ENCODE measurements at places on chromosomes 12 and 14.

DNA sequence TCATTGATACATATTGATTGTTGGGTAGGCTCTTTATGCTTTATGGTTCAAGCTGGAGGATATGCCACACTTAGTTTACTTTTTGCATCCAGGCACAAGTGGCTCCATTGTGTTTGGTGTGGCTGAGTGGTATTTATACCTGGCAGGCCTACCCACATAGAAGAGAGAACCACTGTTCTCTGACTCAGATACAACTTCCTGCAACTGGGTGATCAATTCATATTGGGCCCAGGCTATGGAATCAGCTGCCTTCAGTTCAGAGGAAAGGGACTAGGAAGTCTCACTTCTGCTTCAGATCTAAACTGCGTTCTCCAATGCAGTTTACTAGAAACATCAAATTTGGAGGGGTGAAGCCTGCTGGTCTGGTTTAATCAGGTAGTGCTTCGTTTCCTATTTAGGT is 49.8 kb upstream of the LRRK2 start:
- DNase-seq: no peak

DNA sequence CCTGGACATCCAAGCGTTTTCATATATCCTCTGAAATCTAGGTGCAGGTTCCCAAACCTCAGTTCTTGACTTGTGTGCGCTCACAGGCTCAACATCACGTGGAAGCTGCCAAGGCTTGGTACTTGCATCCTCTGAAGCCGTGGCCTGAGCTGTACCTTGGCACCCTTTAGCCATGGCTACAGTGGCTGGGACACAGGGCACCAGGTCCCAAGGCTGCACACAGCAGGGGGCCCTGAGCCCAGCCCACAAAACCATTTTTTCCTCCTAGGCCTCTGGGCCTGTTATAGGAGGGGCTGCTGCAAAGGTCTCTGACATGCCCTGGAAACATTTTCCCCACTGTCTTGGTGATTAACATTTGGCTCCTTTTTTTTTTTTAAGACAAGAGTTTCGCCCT is 11.6 kb upstream of the FAM177A1 start:
- DNase-seq: no peak

GRCh38 chr14:39320318-39320717 is 86.6 kb downstream of the MIA2 start:
- DNase-seq: no peak

DNA sequence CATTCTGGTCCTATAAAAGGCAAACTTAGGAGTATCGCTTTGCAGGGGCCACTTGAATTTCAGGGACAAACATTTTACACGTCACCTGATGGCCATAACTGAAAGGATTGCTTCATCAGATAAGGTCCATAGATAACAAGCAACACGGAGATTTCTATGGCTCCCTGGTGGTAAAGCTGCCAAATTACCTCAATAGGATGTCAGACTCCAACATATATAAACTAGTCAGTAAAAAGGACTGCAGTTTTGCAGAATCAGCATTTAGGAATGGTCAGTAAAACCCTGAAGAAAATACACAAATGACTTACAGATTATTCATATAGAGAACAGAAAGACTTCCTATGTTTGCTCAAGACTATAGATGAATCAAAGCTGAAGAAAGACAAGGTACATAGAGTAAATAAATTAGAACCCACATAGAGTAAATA is 66.1 kb upstream of the GRIP1 start:
- DNase-seq: no peak

DNA sequence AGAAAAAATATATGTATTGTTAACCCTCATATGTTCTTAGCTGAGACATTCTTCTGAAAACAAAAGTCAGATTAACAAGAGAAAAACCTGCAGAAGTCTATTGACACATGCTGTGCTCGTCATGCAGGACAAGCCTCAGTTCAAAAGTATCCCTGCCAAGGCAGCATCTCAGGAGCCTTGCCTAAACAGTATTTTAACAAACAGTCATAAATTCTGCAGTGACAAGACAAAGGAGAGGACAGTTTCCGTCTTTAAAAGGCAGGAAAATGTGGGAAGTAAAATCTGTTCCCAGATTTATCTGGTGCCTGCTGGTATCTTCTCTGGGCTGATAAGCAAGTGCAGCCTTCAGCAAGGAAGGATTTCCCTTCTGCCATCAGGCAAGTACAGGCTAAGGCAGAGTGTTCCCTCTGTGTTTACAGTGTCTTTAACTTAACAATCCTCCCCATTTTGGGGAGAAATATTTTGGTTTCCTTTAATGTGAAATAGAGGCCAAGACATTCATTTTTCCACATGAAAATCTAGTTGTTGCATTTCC is 480.2 kb upstream of the CCDC196 start:
- DNase-seq: no peak

DNA sequence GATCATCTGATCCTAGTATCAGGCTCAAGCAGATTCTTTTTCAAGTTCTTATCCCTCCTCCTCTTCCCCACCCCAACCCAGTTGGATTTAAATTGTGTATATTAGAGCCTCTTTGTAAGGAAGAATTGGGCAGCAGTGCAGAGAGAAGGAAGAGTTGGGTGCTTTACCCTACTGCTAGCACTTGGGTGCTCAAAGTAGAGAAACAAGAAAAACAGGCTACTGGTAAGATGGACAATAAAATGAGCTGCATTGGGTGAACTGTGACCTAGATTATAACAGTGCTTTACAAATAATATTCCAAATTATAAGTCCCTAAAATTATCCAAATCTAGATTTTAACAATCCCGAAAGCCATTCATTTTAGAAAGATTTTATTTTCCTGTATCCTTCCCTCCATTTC is 363.4 kb upstream of the GARIN6 start:
- DNase-seq: no peak

DNA sequence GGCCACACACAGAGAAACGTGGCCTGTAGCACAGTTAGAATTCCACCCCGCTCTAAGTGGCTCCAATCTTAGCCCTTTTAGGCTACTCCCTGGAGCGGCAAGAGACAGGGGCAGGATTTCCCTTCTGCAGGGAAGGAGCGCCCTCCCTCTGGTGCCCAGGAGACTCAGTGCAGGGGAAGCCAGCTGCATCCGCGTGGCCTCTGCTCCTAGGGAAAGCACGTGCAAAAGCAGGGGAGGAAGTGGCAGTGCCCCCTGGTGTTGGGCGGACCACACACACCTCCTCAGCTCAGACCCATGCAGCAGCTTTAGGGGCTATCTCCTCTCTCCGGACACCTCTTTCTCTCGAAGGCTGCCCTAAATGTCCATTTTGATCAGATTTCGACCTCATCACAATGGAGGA is 50.0 kb downstream of the SPRING1 start:
- DNase-seq: no peak

- no peak for DNase-seq
These were observed 13.6 kb upstream of the TMED10 start for GRCh38 chr14:75190023-75190422.

DNA sequence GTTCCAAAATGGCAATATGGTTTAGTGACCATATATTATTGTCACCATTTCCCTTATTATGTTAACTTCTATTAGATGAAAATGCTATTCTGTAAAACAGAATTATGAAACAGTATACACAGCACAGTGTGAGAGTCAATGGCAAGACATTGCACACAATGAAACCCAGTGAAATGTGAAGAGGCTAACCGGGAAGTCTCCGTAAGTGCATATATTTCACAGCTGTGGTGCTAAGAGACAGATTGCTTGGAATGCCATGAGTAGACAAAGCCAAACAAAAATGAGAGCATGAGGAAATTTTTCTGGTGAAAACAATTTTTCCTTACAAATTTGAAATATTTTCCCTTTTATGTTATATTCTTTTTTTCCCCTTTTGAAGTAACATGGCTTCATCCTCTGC is 49.4 kb downstream of the DYRK2 start:
- DNase-seq: no peak

DNA sequence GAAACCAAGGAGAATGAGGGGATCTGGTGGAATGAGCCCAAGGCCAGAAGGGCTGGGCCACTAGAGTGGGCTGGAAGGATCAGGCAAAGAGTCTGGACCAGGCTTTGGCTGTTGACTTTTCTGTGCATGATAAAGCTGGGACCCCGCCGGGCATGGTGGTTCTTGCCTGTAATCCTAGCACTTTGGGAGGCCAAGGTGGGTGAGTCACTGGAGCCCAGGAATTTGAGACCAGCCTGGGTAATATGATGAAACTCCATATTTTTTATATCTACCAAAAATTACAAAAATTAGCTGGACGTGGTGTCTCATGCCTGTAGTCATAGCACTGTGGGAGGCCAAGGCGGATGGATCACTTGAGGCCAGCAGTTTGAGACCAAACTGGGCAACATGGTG is 393 bp upstream of the KLHL33 start:
- DNase-seq: no peak

Measured in progenitor cell of endocrine pancreas (in vitro differentiated cells).